Choroid plexus epithelial cell (primary cell): ENCODE measurements at places on chromosomes 6 and 20.

GRCh38 chr20:58406422-58407001, 17.5 kb downstream of the VAPB start:
- DNase-seq: peak; percentile 16

GRCh38 chr6:163745536-163746400, 331.2 kb downstream of the QKI start:
- peak; percentile 95 for DNase-seq

GRCh38 chr6:155162682-155163081, 101.1 kb upstream of the CLDN20 start:
- no peak for DNase-seq

DNA sequence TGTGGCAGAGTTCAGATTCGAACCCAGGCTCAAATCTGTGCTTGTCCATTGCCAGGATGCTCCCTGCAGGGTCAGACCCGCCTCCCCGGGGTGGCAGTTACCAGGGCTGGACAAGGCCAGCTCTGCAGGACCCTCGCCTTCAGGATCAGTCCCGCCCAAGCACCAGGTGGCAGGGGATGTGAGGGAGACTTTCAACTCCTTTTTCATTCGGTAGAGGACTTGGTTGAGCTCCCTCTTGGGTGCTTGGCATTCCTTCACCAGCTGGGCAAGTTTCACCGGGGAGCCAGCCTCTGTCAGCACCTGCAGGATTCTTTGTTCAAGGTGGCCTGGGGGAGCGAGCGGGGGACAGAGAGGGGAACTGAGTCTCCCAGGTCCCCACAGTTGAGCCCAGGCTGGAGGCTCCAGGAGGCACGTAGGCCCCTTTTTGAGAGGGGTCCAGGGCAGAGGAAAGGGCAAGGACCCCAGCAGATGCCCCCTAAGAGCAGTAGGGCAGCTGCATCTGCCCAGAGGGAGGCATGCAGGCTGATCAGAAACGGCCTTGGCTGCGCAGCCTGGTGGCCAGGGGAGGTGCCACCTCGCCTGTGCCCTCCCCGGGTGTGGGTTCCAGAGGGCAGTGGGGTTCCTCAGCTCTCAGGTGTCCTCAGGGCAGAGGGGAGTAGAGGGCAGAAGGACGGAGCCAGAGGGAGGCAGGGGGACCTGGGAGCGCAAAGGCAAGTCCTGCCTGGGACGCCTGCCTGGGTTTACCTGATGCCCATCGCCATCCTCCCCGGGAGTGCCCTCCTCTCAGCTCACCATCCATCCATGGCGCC, 3.9 kb downstream of the ZBP1 start:
- DNase-seq: no peak

DNA sequence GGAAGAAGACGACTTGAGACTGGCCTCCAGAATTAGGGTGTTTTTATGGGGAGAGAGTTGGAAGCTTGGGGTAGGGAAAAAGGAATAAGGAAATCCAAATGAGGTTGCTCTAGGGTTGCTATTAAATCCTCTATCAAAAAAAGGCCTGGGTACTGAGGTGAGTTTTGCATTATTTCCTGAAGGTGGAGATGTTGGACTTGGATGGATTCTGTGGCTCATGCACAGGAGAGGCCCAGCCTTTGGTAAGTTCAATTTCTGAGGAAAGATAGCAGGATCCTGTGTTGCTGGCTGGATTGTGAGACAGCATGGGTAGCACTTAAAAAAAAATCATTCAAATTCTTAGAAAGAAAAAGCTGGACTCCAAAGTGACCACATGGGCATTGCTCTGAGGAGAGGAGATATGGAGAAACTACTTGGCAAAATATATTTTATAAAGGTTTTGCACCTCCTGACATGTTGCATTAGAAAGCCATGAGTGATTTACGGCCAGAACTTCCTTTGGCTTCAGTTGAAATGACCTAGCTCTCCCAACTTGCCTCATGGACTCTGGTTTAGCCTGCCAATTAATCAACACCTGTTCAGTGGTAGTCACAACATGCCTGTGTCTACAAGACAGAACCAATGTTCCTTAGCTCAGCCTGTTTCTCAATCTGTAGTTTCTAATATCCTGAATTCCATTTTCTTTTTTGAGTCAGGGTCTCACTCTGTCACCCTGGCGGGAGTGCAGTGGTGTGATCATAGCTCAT, 152.1 kb upstream of the RALGAPA2 start:
- DNase-seq: peak; percentile 6

DNA sequence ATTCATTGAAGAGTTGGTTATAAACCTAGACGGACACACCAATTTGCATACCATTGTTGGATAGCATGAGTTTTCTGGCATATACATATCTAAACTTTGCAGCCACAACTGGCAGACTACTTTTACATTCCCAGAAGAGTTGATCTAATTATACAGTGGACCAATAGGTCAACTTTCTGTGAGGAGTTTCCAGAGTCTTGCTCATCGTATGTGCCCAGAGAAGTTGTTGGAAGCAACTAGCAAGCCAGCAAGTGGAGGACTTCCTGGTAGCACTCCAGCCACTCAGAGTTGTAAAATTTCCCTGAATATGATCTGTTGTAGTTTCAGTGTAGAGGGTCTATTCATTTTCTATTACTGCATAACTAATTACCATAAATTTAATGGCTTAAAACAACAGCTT, 47.1 kb upstream of the FAM184A start:
- DNase-seq: no peak

- DNase-seq: no peak
These were observed 39.3 kb downstream of the PHACTR3 start for GRCh38 chr20:59643615-59644061.

GRCh38 chr6:2454180-2454579, 208.8 kb upstream of the GMDS start:
- no peak for DNase-seq

GRCh38 chr6:169341706-169342105, 88.1 kb upstream of the THBS2 start:
- no peak for DNase-seq

DNA sequence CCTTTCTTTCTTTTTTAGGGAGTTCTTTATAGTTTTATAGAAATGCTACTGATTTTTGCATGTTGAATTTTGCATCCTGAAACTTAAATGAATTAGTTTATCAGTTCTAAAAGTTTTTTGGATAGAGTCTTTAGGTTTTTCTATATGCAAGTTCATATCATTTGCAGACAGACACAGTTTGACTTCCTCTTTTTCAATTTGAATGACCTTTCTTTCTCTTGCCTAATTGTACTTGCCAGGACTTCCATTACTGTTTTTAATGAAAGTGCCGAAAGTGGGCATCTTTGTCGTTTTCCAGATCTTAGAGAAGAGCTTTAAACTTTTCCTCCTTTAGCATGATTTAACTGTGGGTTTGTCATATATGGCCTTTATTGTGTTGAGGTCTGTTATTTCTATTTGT, 21.1 kb upstream of the EDN1 start:
- DNase-seq: no peak

DNA sequence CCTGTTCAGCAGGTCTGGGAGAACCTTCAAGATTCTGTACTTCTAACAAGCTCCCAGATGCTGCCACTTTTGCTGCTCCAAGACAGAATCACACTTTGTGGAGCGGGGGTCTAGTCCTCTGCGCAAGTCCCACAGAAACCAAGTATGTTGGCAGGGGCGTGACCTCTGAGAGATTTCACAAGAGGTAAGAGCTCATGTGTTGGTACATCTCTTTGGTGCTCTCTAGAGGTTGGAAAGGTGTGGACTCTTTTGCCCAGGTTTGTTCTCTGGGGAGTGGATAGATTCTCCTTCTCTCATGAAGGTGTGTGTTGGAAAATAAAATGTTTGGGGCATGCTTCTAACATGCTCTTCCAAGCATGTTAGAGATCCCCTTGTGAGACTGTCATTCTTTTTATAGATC, 340.9 kb upstream of the IRAK1BP1 start:
- DNase-seq: no peak

GRCh38 chr6:91273729-91274128, 686.9 kb upstream of the MAP3K7 start:
- DNase-seq: peak; percentile 92

GRCh38 chr6:31083742-31084354, 28.5 kb downstream of the C6orf15 start:
- peak; percentile 90 for DNase-seq

DNA sequence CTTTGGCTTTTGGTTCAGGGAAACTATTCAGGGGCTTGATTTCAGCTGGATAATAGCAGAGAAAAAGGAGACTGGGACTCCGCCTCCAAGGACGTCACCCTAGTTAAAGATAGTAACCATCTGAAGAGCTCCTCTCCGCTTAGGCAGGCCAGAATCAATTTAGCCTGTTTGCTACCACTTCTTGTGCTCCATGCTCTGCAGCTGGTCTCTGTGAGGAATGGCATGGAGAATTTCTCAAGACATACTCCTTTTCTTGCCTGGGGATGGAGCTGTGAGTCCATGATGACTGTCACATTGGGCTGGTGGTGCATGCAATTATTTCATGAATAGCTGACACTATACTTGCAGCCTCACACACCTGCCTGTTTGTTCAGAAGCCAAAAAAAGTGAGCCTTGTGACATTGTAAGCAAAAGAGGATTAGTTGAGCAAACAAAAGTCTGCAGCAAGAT, 61.4 kb downstream of the TXLNB start:
- DNase-seq: peak; percentile 70

- DNase-seq: peak; percentile 94
These were observed 215.2 kb downstream of the TMEM242 start for GRCh38 chr6:157107915-157108651.

DNA sequence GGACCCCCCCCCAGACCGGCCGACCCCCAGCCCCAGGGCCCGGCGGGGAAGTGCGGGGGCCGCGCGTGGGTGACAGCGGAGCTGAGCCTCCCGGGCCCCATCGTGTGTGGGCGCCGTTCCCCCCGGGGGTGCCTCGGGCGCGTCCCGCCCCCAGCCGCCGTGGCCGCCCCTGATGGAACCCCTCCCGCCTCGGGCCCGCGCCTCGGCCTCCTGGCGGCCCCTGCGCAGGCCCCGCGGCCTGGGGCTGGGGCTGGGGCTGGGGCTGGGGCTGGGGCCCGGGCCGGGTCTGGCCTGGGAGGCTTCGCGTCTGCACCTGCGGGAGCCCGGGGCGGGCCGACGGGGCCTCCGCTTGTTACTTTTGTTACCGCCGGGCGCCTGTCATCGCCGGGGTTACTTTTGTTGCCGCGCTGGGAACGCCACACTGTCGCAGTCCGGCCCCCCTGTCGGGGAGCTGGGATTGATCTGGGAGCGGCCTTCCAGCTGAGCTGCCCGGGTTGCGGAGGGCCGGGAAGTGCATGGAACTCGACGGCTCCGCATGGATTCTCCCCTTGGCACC, 598 bp downstream of the OGFR start:
- no peak for DNase-seq

DNA sequence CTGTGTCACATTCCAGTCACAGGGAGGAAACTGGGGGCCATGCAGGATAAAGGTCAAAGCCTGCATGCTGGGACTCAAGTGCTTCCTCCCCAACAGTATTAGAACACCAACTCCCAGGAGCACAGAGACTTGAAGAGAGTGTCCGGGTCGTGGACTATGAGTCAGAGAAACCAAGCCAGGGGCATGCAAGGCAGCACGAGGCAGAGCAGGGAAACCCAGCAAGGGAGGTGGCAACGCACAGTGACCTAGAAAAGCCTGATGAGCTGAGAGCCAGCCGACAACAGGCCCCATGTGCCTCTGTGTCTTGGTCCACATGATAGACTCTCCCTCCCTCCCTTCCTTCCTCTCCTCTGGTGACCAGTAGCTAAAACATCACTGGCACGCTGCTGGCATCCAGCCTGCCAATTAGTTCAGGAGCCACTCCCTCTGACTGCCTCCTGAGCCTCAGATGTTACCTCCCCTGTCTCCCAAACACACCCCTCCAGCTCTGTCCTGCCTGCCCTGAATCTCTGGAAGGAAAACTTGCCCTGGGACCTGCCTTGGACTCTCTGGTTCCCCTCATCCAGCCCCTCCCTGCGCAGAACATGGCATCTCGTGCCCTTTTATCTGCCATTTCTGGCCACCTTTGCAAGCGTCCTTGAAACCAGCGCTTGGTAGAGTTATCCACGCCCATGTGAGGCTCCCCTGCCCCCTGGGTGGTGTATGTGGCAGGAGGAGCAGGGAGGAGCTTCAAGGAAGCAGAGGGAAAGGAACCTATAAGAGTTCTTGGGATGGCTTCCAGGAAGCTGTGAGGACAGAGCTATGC, 16.2 kb upstream of the RNF39 start:
- DNase-seq: peak; percentile 64

- no peak for DNase-seq
These were observed 429.5 kb upstream of the ARID1B start for GRCh38 chr6:156347656-156348055.

DNA sequence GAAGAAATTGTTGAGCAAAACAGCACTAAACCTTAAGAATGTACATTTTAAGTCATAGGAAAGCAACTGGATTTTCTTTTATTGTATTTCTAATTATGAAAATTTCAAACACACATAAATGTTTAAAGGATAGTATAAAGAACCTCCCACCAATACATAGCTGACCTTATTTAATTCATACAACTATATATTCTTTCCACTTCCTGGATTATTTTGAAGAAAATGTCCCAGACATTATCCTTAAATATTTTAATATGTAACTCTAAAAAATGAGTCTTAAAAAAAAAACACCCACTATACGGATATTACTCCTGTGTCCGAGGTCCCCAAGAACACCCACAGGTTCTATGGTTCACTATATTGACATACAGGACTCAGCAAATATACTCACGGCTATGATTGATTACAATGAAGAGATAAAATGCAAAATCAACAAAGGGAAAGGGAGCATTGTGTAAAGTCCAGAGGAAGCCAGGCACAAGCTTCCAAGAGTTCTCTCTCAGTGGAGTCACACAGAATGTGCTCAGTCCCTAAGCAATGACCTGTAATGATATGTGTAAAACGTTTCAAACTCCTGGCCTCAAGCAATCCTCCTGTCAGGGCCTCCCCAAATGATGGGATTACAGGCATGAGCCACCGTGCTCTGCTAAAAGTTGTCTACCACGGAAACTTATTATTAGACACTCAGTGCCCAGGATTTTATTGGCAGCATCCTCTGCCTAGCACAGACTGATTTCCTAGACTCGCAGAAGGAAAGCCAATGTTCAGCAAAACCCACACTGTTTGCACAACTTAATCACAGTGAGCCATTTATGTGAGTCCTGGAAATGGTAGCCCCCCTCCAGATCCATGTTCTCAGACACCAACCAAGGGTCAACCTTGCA, 23.2 kb downstream of the GLYATL3 start:
- DNase-seq: no peak
